ENCODE measurements at places on chromosomes 1 and 21. TPM values are rescaled to one million over a fixed set of nuclear protein-coding genes. Genes with fewer than 3 reads are reported as not detected.

DNA sequence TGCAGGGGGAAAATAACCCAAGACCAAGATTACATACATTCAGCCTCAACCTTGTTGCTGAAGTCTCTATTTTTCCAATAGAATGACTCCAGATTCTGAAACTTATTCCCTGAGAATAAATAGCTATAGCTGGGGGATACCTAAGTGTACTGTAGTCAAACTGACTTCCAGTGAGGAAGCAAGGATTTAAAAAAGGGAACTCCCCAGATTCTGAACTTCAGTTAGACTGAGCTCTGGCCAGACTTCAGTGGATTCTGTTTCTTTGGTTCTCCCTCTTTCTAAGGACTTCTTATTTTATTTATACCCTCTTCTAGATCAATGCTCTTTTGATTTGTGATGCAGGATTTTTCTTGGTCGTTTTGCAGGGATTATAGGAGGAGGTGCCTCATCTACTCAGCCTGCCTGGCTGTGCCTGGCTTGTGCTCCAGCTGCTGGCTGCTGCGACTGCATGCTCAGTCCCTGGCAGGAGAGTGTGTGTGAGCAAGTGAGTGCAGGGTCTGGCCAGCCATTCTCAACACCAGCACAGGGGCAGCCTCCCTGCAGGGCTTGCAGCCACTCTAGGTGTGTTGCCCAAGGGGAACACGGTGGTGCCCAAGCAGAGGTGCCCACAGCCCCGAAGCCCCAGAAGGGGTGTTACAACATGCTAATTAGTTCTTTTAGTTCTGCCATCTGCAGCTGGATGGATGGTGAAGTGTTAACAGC is 43.0 kb downstream of the SPATA17 start:
- no peaks in the 10 kb centered on the region for H3K4me1 ChIP-seq
- no peak for DNase-seq
- no peaks in the 10 kb centered on the region for H3K36me3 ChIP-seq
- no peaks in the 10 kb centered on the region for H3K27me3 ChIP-seq

DNA sequence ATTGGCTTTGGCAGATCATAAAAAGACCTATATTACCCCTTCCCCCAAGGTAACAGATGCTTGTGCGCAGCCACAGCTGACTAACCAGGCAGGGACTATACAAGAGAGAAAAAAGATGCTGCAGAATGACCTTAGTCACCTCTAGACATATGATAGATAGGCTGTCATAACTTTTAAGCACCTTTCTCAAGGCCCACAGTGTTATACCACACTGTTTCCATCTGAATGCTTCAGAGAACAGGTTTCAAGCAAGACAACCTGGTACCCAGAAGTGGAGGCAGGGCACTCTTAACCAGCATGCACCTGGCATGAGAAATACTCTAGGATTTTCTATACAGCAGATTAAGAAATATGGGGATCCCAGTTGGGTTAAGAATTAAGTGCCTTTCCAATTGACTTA is 12.8 kb upstream of the OVAAL start:
- H3K36me3 ChIP-seq, result no peaks in the 10 kb centered on the region
- no peak for DNase-seq
- no peak overlapping the region for H3K27ac ChIP-seq
- no peaks in the 10 kb centered on the region for H3K4me1 ChIP-seq
- no peaks in the 10 kb centered on the region for H3K27me3 ChIP-seq

DNA sequence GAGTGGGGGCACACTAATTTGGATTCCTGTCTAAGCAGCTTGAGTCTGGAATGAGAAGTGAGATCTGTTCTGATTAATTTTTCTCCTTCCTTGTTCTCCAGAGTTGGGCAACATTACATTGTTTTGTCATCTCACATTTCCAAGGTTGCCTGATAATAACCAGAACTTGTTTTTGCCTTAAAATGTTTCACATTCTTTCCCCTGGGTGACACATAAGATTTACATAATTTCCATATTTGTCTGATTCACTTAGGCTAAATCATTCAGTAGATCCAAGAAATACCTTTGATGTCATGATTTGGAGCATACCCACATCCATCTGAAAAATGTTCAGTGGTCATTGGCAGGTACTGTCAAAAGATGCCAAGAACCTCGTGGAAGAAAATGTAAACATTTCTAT is 60.3 kb downstream of the XCL2 start:
- H3K4me1 ChIP-seq, result peaks cover 45% of the 10 kb centered on the region
- H3K27ac ChIP-seq, result no peak overlapping the region
- no peak overlapping the region for H3K4me3 ChIP-seq
- peaks cover 14% of the 10 kb centered on the region for H3K36me3 ChIP-seq

DNA sequence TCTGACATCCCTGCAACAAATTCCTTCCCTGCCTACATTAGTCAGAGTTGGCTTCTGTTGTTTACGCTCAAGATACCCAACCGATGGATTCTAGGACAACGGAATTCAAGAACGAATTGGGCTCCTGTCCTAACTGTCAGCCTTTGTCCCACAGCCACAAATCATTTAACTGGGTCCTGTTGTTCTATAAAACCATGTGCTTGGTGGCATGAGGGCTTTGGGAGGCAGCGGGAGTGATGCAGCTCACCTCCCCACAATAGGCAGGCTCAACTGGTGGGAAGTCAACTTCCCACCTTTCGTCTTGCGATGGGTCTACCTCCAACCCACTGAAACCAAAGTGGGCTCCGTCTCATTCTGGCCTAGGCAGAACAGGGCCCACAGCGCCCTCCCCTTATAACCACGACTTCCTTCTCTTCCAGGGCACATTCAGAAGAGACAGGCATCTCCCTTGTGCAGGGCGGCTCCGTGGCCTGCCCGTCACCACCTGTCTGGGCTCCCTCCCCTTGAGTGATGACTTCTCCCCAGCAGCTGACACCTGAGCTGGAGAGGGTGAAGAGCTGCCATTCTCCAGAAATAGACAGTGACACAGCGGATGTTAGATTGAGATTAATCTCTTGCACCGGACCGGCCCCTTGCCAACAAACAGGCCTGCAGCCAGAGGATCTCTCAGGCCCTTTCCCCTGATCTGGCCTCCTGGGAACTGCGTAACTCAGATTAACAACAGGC is 26.5 kb downstream of the LRRC38 start:
- DNase-seq, result no peak
- H3K36me3 ChIP-seq, result no peaks in the 10 kb centered on the region
- H3K27me3 ChIP-seq, result peaks cover 2% of the 10 kb centered on the region
- no peak overlapping the region for H3K4me3 ChIP-seq
- no peaks in the 10 kb centered on the region for H3K4me1 ChIP-seq

- DNase-seq, result no peak
- H3K27me3 ChIP-seq, result peaks cover 42% of the 10 kb centered on the region
- H3K36me3 ChIP-seq, result no peaks in the 10 kb centered on the region
- no peak overlapping the region for H3K4me3 ChIP-seq
Measured at GRCh38 chr1:50109116-50109515, 396 bp downstream of the ELAVL4 start.

- peaks cover 44% of the 10 kb centered on the region for H3K27me3 ChIP-seq
- H3K36me3 ChIP-seq, result no peaks in the 10 kb centered on the region
Measured at GRCh38 chr1:32884726-32885125, 1.6 kb upstream of the HPCA start.

DNA sequence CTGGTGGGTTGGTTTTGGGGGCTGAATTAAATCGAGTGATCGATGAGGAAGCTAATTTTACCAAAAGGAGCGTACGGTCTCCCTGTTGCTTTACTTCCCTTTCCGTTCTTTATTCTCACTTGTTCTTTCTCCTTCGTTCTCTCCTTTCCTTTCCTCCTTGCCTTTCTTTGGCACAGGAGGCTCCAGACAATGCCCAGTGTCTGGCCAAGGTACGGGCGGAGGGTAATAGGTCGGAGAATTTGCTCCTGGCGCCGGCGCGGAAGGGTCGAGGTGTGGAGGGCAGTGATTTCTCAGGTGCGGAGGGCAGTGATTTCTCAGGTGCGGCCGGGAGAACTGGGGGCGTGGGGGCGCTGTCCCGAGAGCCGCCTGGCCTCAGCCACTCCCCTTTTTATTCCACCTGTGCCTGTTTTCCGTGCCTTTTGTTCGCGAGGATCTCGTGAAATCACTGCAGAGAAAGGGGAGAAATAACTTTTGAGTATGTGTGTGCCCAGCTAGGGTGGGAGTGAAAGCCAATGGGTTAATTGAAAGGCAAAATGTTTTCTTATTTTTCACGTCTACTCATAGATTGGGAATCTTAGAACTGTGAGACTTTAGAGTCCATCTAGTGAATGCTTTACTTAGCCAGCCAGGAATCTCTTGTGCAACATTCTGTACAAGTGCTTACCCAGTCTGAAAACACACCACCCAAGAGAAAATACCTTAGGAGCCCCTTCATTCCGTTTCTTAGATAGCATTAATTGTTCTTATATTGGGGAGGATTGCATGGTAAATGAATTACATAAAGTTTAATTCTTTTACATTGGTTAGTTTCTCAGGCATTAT is 1.3 kb downstream of the FNBP1L start:
- no peak for DNase-seq
- no peak overlapping the region for H3K27ac ChIP-seq
- H3K36me3 ChIP-seq, result peaks cover 3% of the 10 kb centered on the region
- H3K4me3 ChIP-seq, result peak overlapping the region; percentile 86
- peaks cover 13% of the 10 kb centered on the region for H3K4me1 ChIP-seq
- H3K27me3 ChIP-seq, result peaks cover 67% of the 10 kb centered on the region

DNA sequence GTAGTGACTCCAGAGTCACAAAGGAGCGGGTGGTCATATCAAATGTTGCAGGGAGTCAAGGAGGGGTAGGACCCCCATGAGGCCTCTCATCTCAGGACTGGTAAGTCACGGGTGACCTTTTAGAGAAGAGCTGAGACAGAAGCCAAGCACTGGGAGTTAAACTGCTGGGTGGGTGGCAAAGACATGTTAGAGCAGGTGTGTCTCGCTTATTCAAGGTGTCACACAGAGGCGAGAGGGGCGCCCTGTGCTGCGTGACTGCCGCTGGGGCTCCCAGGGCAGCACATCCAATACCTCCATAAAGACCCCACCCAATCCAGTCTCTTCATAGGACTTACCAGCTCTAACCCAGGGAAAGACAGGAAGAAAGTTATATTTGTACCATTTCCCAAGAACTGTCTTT is 15.2 kb downstream of the CASQ2 start:
- no peak for DNase-seq
- H3K27ac ChIP-seq, result no peak overlapping the region
- no peaks in the 10 kb centered on the region for H3K36me3 ChIP-seq

- no peak overlapping the region for H3K4me3 ChIP-seq
- H3K36me3 ChIP-seq, result no peaks in the 10 kb centered on the region
- no peak for DNase-seq
- H3K27me3 ChIP-seq, result peaks cover 4% of the 10 kb centered on the region
- no peaks in the 10 kb centered on the region for H3K4me1 ChIP-seq
Measured at GRCh38 chr1:60918867-60919266, 163.5 kb upstream of the NFIA start.

DNA sequence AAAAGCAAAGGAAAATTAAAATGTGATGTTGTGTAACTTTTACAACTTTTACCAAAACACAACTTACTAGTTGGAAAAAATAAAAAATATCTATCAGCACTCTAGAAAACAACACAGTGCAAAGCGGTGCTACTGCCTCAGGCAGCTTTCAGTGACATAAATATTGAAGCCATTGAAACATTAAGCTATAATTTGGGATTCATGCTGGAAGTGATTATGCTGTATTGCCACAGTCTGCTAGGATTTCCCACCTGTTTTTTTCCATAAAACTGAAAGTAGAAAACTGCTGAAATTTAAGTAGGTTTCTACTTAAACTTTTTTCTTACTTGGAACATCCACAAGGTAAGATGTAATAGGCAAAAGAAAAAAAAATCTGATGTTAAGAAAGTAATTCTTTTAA is 674.4 kb downstream of the KCNT2 start:
- no peak overlapping the region for H3K27ac ChIP-seq
- H3K36me3 ChIP-seq, result no peaks in the 10 kb centered on the region

GRCh38 chr1:11054666-11055065 is 5.2 kb downstream of the SRM start:
- DNase-seq, result no peak
- H3K4me3 ChIP-seq, result no peak overlapping the region
- H3K27me3 ChIP-seq, result no peaks in the 10 kb centered on the region
- H3K36me3 ChIP-seq, result peaks cover 39% of the 10 kb centered on the region
- H3K27ac ChIP-seq, result no peak overlapping the region
- H3K4me1 ChIP-seq, result peaks cover 3% of the 10 kb centered on the region

GRCh38 chr1:177983482-177984135 is 13.8 kb upstream of the SEC16B start:
- no peaks in the 10 kb centered on the region for H3K36me3 ChIP-seq
- no peak for DNase-seq
- no peak overlapping the region for H3K27ac ChIP-seq
- no peaks in the 10 kb centered on the region for H3K4me1 ChIP-seq

- no peak for DNase-seq
- no peaks in the 10 kb centered on the region for H3K27me3 ChIP-seq
- H3K36me3 ChIP-seq, result no peaks in the 10 kb centered on the region
- no peaks in the 10 kb centered on the region for H3K4me1 ChIP-seq
- no peak overlapping the region for H3K27ac ChIP-seq
Measured at GRCh38 chr1:177923441-177923840, 46.4 kb downstream of the SEC16B start.

DNA sequence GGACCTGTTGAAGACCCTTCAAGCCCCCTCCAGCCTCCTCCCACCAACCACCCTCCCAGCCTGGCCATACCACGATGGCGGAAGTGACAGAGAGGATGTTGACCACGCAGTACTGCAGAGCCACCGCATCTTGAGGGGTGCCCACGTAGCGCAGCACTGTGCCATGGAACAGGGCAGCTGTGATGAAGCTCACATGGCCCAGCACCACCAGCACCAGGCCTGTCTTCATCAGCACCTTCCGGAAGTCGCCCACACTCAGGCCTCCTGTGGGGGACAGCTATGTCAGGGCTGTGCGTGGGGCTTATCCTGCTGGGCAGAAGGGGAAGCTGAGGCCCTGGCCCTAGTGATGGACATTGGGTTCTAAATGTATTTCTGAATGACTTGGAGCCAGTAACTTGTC is 3.1 kb downstream of the TMEM54 start:
- H3K27me3 ChIP-seq, result peaks cover 50% of the 10 kb centered on the region
- H3K4me1 ChIP-seq, result no peaks in the 10 kb centered on the region
- H3K27ac ChIP-seq, result no peak overlapping the region
- H3K36me3 ChIP-seq, result no peaks in the 10 kb centered on the region

DNA sequence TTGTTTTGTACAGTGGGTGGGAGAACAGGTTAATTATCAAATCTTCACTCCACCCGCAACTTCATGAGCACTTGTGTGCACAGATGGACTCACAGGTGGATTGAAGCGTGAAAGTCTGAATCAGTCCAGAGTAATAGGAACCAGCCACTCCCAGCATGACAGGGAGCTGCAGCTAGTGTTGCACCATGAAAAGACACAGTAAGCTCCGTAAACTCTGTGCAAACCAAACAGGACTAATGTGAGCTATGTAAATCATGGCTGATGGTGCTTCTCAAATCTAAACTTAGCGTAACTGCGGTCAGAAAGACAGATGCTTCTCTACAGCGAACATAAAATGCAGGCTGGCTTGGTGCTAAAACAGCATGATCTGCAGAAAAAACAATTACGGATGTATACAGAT is 114.4 kb downstream of the CENPF start:
- H3K4me3 ChIP-seq, result no peak overlapping the region
- DNase-seq, result no peak
- no peaks in the 10 kb centered on the region for H3K4me1 ChIP-seq

- no peak overlapping the region for H3K4me3 ChIP-seq
- no peaks in the 10 kb centered on the region for H3K36me3 ChIP-seq
- H3K27ac ChIP-seq, result no peak overlapping the region
- DNase-seq, result no peak
Measured at GRCh38 chr1:94886361-94886760, 40.5 kb downstream of the CNN3 start.

STUM gene
- not detected for total RNA-seq

GBP5 gene
- total RNA-seq, result 34.3 TPM

FMOD gene
- 4.0 TPM for total RNA-seq

ADSS2 gene
- 66.3 TPM for total RNA-seq

ITLN1 gene
- total RNA-seq, result not detected

PKLR gene
- total RNA-seq, result not detected

All from activated T-helper 2 cell treated with anti-CD3 and anti-CD28 coated beads, Interferon-gamma antibody, Interleukin-2, Interleukin-4, amounts not matched to agents 10 μg/mL and 5 μg/mL and 100 μg/mL, durations not matched to agents 14 hours and 24 hours and 36 hours (primary cell).